ENCODE measurements at places on chromosomes 6 and 20. TPM values are rescaled to one million over a fixed set of nuclear protein-coding genes. Genes with fewer than 3 reads are reported as not detected.

- no peak for DNase-seq
These were observed 2.4 kb downstream of the PNPLA1 start for GRCh38 chr6:36272234-36272633.

- DNase-seq, result no peak
These were observed 90.4 kb downstream of the CEP162 start for GRCh38 chr6:84137051-84137375.

DNA sequence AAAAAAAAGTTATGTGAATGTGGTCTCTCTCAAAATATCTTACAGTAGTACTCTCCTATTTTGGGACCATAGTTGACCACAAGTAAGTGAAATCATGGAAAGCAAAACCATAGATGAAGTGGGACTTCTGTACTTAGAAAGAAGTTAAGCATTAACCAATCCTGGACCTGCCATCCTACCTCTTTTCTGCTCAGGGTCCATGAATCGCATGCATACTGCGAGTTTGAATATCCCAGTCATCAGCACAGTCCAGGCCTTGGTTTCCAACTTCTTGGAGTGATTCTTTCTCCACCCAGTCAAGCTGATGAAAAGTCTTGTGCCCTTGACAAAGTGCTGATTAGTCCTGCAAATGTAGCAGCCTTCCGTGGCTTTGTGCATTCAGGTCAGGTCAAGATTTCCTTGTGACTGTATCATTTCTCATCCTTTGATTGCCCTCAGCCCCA, 46.0 kb downstream of the RNF217 start:
- DNase-seq, result no peak

DNA sequence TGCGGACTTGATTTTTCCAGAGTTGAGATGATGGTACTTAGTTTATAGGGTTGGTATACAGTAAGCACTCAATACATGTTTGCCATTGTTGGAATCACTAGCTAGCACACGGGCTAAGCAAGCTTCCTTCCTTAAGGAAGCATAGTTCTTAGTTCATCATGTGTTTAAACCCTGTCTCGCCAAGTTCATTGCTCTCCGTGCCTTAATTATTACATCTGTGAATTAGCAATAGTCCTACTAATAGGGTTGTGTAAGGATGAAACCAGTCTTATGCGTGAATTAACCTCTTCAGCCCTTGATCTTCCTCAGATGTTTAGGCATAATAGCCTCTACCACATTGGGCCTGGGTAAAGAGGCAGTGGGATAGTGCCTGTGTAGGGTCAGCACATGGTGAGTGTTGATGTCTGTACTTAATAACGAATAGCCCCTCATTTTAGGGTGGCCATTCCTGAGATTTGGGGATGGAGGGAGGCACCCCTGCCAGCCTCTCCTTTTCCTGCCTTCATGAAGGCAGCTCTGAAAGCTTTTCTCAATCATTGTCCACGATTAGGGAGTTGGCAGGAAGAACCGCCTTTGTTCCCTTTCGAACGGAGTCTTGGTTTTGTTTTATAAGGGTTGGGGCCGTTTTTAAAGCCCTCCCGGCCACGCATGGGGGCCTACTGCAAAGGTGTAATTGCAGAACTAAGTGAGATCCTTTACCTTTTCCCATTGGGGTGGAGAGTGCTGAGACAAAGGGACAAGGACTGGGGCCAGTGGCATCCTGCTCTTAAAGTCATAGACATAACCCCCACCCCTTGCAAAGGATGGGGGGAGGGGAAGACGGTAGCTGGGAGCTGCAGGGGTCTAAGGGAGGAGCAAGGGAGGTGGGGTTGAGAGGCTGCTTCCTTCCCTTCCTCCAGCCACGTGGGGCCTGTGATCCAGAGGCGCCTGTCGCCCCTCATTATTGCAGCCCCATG, 2.1 kb downstream of the DNMT3B start:
- DNase-seq, result no peak

DNA sequence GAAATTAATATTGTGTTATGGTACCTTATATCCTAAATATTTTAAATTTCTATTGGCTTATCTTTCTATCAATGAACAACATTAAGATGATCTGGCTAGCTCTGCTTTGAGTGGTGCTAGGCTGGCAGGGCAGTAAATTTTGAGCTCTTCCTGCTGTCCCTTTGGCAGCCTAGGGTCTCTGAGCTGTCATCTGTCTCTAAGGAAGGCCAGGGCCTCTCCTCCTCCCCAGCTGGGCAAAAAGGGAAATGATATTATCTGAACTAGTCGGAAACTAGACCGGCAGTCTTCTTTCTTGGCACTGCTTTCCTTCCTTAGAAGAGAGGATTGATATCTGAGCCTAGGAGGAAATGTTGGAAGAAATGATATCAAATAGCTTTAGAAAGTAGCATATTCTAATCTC, 176.7 kb upstream of the BTBD3 start:
- DNase-seq, result no peak

DNA sequence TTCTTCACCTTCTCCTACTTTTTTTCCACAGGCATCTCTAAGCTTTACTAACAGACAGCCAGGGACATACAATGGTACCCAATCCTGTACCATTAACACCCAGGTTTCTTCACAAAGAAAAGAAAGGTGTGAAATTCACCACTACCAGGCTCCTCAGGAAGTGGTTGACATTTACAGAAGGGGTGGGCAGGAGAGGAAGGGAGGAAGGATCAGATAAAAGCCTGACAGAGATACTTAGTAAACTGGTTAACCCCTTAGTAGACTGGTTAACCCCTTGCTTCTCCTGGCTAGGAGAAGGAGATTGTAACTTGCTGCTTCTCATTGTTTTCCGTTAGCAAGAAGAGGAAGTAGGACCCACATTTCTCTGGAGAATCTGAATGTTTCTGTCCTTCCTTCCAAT, 7.2 kb downstream of the SAMD3 start:
- DNase-seq, result no peak

DNA sequence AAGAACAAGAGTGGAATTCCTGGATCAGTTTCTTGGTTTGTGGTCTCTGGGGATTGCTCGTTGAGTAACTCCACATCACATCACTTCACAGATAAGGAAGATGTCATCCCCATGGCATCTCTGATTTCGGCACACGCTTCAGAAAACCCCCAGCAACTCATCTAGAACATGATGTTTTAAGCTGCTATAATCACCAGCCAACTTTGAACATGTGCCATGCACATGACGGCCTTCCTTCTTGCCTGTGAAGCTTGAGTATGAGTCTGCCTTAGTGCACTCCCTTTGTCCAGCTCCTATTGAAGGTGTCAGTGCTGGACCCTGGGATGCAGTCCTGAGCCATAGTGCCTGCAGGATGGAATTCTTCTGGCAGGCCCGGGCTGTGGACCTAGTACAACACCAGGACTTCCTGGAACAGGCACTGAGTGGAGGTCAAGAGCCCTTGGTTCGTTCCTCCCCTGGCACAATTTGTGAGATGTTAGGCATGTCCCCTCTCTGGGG, 231.5 kb upstream of the SUPT3H start:
- DNase-seq, result no peak

DNA sequence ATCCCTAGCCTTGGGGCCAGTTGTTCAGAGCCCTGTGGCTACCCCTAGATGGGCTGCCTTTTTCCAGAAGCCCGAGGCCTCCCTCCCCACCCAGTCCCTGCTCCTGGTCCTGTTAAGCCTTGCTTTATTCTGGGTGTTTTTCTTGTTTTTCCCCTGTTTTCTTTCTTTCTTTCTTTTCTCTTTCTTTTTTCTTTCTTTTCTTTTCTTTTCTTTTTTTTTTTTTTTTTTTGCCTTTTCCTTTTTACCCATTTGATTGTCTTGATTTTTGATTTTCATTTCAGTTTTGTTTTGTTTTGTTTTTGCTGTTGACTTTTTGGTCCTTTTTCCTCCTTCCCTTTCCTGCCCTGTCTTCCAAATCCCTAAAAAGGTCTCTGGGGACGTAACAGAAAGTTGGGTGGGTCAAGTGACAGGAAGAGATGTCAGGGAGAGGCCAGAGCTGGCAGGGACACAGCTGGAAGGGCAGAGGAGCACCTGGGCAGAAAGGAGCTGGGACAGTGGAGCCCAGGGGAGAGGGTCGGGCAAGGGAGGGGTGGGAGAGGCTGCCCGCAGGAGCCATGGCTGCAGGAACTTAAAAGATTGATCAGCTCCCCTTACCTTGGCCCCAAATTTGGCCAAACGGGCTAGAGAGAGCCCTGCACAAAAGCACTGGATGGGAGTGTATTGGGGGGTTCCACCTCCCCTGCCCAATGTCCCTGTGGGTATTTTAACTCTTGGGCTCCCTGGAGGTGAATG, 27.6 kb downstream of the MYH7B start:
- no peak for DNase-seq

GRCh38 chr6:10721850-10722569, 860 bp upstream of the TMEM14C start:
- DNase-seq, result no peak

- DNase-seq, result no peak
These were observed 5.4 kb upstream of the ARID1B start for GRCh38 chr6:156771761-156772160.

DNA sequence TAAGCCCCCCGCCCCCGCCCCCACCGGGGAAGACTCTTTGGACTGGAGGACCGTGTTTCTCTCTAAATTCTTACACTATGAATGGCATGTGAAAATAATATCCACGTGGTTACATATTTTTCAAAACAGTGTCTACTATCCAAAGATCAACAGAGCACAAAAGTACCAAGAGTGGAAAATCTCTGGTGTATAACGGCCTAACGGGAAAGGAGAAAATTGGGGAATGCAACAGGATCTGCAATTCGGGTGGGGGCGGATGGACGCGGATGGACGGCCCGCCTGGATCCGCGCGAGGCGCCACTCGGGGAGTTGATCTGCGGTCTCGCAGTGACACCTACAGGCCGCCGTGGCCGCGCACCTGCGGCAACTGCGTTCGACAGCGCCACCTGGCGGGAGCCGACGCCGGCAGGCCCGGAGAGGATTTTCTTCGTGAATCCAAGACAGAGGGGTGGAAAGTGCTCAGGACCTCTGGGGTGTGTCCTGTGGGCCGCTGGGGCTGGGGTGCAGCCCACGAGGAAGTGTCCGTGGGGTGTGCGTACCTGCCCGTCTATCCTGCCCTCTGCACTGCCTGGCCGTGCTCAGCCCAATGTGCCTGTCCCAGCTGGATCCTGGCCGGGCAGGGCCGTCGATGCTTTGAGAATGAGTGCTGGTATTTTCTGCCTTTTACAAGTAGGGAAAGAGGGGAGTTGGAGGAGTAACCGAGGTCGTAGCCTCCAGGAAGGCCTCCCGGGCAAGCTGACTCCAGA, 18.6 kb downstream of the ANKRD60 start:
- DNase-seq, result peak; percentile 57

DNA sequence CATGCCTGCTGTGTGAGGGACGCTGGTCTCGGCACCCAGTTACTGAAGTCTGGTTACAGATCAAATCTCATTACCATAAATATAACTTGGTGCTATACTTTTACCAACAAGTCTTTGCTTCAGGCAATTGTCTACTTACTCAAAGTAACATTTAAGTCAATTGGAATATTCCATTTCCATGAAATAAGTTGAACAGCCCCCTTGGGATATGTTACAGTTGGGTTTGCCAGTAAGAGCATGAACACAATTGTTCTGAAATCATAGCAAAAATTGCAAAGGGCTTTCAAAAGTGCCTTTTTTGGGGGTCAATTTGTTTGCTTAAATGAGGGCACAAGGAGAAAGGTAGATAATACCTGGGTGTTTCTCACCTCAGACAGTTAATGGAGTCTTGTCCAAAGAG, 170.9 kb upstream of the EXOC2 start:
- DNase-seq, result no peak

DNA sequence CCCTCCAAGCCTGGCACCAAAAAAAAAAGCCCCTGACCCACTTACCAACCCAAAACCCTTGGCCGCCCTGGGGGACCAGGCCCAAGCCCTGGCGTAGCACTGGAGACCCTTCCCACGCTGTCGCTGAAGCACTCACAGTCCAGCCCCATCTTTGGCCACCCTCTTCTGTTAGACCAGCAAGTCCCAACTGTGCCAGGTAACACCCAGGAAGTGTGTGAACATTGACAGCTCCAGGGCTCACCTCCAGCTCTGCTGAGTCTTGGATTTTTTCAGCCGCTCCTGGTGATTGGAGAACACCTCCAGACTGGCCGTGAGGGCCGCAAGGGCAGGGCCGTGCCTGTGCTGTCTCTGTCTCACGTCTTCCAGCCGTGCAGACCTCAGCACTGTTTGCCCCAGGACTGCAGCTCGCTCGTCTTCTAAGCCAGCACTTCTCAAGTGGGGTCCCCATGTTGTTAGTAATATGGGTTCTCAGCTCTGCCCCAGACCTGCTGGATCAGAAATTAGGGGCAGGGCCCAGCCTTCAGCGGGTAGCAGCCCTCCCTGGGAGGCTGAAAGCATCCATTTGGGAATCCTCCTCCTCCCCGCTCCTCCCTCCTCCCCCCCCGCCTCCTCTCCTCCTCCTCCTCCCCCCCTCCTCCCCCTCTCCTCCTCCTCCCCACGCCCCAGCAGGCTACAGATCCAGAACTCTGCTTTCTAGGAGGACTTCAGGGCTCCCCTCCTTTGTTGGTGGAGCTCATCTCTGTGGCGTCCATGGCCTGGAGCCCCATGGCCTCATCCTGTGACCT, 18.1 kb downstream of the NPEPL1 start:
- DNase-seq, result no peak

DNA sequence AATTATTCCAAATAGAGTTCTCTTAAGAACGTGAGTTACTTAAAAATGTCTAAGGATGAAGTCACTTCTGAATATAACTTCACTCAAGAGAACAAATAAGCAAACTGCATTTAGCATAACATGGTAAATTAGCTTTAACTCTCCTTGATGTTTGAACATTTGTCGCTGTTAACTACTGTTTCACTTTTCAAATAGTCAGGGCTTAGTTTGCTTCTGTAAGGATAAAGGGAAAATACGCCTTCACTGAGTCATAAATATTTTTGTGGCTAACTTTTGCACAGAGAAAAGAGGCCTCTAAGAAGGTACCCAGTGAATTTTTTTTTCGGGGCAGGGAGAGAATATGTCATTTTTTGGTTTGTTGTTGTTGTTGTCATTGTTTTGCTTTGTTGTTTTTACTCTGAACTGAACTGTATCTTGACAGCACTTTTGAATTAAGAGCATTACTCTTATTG, 8.1 kb downstream of the PTPN1 start:
- no peak for DNase-seq

GRCh38 chr20:23585449-23585807, 17.1 kb upstream of the CST9L start:
- DNase-seq, result no peak

- no peak for DNase-seq
These were observed 48.6 kb downstream of the DAAM2 start for GRCh38 chr6:39840781-39841180.

GRCh38 chr20:58985656-58986055, 4.6 kb downstream of the NELFCD start:
- DNase-seq, result no peak

GRCh38 chr20:62952968-62953838, 694 bp downstream of the SLC17A9 start:
- no peak for DNase-seq

SYCP2L gene
- total RNA-seq, result 1.5 TPM

MOG gene
- not detected for total RNA-seq

ETV7 gene
- 0.99 TPM for total RNA-seq

CDH22 gene
- total RNA-seq, result not detected

ADGB gene
- total RNA-seq, result not detected

LZTS3 gene
- total RNA-seq, result 1.7 TPM

TP53TG5 gene
- not detected for total RNA-seq
